AG09309 (cell line): ENCODE measurements at places on chromosomes 6 and 20.

- DNase-seq, result no peak
These were observed 64.1 kb downstream of the HMGN3 start for GRCh38 chr6:79170431-79170830.

- DNase-seq, result peak; percentile 24
These were observed 51.1 kb downstream of the TCP11 start for GRCh38 chr6:35089935-35090505.

- no peak for DNase-seq
These were observed 122.8 kb upstream of the HSF2 start for GRCh38 chr6:122276637-122277036.

GRCh38 chr6:126167726-126168125 is 172.2 kb upstream of the CENPW start:
- DNase-seq, result no peak

GRCh38 chr6:113363048-113363798 is 493.9 kb upstream of the MARCKS start:
- no peak for DNase-seq

DNA sequence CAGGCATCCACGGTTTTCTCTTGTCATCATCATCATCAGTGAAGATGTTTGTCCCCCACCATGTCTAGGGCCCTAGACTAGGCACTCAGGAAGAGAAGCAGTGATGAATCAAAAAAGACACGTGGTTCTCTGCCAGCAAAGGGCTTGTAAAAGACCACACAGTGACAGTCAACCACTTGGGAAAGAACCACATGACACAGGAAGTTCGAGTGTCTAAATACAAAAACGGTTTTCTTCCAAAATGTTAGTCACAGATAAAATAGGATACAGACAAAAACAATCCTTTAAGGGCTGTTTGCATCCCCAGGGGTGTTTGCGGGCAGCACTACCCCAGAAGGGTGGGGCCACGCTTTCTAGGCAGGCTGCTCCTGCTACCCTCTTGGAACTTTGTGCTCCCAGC is 356.8 kb upstream of the AGPAT4 start:
- DNase-seq, result no peak

GRCh38 chr6:156513504-156513903 is 263.7 kb upstream of the ARID1B start:
- DNase-seq, result no peak

- no peak for DNase-seq
These were observed 133.9 kb upstream of the NEDD9 start for GRCh38 chr6:11366183-11366933.

DNA sequence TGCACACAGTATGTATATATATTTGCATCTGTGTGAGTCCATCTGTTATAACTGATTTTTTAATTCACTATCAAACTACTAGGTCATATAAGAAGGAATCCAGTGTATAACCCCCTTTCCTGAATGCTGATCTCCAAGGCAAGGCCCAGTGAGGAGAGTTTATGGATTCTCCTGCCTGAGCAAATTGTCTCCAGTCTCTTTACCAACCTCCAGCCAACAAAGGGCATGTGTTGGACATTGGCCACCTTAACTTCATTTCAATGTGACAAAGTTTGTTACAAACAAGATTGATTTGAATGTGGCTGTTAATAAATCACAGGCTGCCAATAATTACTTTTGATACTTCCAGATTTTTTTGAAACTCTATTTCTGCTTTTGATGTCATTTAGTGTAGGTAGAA is 191.6 kb downstream of the HAO1 start:
- no peak for DNase-seq

- DNase-seq, result no peak
These were observed 7.9 kb upstream of the CNKSR3 start for GRCh38 chr6:154518396-154518795.

DNA sequence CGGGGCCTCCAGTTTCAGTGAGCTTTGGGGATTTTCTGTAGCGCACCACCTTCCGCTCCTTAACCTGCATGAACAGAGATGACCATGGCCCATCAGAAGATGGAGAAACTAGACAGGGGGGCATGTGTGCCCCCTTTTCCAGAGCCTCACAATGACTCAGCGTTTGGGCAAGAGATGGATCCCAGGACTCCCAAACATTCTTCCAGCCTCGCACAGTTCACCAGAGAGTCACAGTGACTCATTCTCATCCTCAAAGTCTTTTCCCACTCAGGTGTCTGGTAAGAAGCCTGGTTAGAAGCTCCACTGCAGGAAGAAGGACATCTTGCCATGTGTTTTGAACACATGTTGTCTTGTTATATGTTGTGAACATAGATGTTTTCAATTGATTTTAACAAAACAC is 76.2 kb upstream of the FRMD1 start:
- DNase-seq, result no peak

DNA sequence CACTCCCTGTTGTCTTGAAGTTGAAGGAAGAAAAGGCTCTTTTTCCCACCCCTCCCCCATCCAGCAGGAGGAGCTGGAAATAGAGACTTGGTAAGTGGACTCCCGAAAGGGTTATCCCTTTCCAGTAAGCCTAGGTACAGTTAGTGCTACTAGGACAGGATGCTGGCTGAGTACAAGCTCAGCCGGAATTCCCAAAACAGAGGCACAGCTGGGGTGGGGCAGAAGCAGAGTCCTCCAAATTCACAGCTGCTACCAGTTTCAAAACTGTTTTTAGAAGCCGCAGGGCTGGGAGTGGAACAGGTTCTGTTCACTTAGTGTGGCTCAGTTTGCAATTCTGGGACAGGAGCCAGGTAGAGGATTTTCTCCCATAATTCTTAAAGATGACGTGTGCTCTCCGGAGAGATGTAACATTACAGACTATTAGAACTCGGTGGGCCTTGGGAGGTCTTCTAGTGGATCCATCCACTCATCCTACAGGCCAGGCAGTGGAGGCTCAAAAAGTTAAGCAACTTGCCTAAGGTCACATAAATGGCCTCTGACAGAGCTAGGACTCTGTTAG is 19.0 kb upstream of the UTRN start:
- DNase-seq, result peak; percentile 63

- DNase-seq, result no peak
These were observed 31.5 kb upstream of the GATA5 start for GRCh38 chr20:62507323-62507722.

DNA sequence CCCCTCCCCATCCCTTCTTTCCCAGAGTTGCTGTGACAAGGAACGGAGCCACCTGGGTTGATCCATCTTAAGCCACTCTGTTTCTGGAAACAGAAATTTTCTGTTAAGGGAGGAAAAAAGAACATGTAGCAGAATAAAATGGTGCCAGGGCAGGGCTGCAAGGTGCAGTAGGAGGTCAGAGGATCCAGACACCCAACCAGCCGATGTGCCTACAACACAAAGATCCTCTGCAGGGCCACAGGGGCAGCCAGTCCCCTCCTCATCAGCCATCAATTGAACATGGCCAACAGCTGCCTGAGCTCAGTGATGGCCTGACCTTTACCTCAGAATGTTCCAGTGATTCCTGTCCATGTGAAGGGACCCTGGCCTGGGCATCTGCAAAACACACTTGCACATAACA is 11.9 kb downstream of the MDFI start:
- DNase-seq, result no peak

DNA sequence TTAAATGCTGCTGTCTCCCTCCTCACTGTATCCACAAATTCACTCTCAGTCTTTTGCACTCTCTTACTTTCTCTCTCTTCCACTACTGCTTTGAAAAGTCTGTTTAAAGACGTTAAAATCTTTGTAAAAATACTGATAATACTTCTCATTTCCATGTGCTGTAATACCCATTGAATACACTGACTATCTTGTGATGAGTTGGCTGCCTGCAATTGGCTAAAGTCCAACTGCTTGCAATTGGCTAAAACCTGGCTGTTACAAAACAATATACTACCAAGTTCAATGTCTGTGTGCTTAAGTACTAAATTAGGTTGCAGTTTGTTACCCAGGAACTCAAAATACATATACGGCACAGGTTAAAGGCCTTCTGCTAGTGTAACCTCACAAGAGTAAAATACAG is 264.8 kb downstream of the THBS2 start:
- DNase-seq, result no peak

DNA sequence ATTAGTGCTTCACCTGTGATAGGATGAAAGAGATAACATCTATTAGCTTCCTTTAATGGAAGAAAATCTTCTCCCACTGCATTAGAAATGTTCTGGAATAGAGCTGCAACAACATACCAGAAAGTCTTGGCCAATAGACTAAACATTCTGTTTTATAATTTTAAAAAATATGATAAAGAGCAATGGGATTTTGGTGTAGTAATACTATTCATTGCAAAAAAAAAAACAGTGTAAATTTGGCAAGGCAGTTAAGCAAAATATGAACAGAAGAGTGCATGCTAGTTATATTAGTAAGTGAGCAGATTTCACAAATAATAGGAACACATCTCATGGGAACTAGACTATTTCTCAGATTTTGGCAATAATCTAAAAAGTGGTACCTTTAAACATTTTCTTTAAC is 43.3 kb downstream of the SOX4 start:
- DNase-seq, result no peak

DNA sequence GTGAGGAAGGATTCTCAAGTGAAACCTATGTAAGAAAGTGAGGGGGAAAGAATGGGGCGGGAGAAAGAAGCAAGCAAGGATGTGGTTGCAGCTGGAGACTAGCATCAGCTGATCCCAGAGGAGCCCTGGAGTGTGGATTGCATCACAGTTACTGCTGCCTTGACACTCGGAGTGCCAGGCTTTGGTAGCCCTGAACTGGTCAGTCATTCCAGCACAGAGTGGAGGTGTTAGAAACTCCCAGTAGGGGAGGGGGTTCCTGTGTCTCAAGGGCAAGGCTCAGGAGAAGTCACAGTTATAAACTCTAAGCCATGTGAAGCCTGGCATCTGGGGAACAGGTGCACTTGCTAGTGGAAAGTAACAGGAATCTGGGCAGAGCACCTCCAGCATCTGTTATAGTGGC is 23.5 kb downstream of the SNAP25 start:
- no peak for DNase-seq

DNA sequence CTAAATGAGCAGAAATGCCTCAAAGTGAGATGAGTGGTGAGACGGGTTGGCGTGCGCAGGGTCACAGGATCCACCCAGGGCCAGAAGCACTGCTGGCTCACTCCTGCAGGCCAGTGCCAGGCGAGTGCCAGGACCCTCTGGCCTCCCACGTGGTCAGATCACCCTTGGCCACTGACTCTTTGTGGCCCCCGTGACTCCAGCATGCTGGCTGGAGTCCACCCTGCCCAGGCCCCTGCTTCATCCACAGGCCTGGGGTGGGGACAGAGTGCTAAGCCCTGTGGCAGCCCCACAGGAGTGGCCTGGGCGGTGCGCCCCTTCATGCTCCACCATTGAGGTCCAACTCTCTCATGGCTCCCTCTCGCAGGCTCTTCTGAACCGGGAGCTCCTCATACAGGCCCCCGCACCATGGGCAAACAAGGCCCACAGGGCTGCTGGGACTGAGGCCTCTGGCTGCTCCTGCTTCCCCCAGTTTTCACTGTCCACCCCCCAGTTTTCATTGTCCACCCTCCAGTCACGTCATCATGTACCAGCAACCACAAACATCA is 61.6 kb downstream of the ABHD12 start:
- DNase-seq, result no peak

- DNase-seq, result no peak
These were observed 26.5 kb downstream of the PDE10A start for GRCh38 chr6:165636402-165637048.

DNA sequence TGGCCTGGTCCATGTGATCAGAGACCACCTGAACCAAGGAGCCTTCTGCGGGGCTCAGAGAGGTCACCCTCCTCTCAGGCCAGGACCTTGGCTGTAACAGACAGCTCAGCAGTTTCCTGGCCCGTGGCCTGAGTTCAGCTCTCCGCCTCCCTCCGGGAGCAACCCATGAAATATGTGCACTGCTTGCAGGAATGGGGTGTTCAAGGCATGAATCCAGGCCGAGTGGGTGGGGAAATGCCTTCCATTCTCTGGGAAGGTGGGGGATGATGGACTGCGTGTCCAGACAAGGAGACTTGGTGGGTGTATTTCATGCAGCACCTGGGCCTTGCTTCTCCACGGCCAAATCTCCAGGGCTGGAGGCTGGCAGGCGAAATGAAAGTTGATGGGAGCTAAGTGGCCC is 46.0 kb downstream of the SIRPA start:
- DNase-seq, result no peak

DNA sequence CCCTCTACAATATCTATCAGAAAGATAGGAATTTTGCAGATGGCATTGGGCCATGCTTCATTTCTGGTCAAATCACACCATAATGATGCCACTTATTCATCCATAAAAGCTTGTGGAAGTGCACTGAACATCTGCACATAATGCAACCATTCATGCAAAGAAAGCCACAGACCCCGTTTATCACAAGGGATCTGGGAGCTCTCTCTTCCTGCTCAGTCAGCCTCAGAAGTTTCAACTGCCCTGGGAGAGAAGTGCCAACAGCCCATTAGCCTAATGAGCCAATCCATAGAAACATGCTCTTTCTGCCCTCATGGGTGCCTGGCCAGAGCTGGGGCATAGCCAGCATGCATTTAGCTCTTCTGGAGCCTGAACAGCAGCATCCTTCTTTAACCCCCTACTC is 85.8 kb downstream of the SLC35F1 start:
- DNase-seq, result no peak

- DNase-seq, result peak; percentile 83
These were observed 39.7 kb downstream of the AGPAT4 start for GRCh38 chr6:161233986-161234661.

GRCh38 chr6:127200114-127200513 is 66.5 kb upstream of the RNF146 start:
- no peak for DNase-seq

GRCh38 chr20:11982955-11983470 is 65.3 kb downstream of the BTBD3 start:
- DNase-seq, result no peak

- no peak for DNase-seq
These were observed 138.0 kb downstream of the OPN5 start for GRCh38 chr6:47919875-47920274.

GRCh38 chr20:17520583-17520982 is 10.6 kb downstream of the BFSP1 start:
- no peak for DNase-seq

DNA sequence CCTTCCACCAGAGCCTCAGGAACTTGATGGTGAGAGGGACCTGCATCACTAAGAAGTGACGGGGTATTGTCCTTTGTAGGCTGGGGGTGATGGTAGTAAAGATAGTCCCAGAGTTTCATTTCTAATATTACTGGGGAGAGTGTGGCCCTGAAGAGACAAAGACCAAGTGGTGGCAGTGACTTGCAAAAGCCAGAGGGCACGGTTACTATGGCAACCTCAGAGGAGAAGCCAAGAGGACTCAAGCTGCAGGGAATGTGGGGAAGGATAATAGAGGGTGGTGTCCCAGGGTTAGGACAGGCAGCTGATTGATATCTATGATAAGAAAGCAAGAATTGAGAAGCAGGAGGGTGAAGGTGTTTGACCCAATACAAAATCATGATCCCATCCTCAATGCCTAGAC is 42.5 kb downstream of the HLA-G start:
- DNase-seq, result no peak

GRCh38 chr6:120290964-120291363 is 941.4 kb upstream of the MAN1A1 start:
- no peak for DNase-seq

- no peak for DNase-seq
These were observed 348.6 kb downstream of the CD109 start for GRCh38 chr6:74044417-74045096.

- peak; percentile 70 for DNase-seq
These were observed 2.8 kb downstream of the RPS6KA2 start for GRCh38 chr6:166624275-166624674.
